ENCODE measurements at places on chromosomes 12 and 14.

GRCh38 chr14:59093902-59094301 is 94.6 kb upstream of the DAAM1 start:
- no peak for DNase-seq

DNA sequence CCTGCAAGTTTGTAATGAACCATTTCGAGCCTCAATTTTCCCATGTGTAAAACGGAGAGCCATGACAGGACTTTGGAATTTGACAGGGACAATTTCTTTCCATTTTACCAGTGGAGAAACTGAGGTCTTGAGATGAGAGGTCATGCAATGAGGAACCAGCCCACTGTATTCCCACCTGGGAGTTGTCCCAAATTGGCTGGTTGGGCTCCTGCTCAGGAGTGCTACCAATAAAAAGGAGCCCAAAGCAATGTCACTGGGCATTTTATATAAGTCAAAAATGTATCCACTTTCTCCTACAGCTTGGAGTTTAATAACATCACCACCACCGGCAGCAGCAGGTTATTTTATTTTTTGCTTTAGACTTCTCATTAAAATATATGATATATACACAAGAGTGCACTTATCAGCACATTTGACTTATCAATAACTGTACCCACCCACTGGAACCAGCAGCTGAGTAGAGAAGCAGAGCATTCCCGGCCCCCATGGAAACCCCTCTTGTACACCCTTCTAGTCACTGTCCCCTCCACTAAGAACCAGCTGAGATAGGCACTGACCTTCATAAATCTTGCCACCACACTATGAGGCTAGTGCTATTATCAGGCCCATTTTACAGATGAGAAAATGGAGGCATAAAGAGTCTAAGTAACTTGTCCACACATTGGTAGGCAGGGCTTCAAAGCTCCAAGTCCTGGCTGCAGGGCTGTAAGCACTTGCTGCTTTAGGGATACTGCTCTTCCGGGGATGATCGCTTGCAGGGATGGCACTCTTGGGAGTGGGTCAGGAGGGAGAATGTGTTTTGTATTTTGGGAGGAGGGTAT is 25.3 kb upstream of the RBM19 start:
- DNase-seq, result no peak

DNA sequence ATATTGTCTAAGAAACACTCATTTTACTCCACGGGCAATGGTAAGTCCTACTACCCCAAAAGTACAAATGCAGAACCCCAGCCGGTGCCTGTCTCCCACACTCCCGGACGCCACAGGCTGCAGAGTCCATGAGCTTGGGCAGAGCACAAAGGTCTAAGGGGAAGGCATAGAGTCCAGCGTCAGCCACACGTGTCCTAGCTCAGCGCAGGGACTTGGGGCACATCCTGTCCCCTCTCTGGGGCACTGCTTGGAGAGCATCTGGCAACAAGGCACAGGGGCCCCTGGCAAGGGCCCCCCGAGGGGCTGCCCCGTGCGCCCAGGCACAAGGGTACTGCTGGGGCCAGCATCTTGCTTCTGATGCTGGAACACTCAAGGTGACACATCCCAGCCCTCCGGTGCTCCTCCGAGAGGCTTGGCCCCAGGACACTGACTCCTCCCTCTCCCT is 58.4 kb downstream of the BCL11B start:
- no peak for DNase-seq

DNA sequence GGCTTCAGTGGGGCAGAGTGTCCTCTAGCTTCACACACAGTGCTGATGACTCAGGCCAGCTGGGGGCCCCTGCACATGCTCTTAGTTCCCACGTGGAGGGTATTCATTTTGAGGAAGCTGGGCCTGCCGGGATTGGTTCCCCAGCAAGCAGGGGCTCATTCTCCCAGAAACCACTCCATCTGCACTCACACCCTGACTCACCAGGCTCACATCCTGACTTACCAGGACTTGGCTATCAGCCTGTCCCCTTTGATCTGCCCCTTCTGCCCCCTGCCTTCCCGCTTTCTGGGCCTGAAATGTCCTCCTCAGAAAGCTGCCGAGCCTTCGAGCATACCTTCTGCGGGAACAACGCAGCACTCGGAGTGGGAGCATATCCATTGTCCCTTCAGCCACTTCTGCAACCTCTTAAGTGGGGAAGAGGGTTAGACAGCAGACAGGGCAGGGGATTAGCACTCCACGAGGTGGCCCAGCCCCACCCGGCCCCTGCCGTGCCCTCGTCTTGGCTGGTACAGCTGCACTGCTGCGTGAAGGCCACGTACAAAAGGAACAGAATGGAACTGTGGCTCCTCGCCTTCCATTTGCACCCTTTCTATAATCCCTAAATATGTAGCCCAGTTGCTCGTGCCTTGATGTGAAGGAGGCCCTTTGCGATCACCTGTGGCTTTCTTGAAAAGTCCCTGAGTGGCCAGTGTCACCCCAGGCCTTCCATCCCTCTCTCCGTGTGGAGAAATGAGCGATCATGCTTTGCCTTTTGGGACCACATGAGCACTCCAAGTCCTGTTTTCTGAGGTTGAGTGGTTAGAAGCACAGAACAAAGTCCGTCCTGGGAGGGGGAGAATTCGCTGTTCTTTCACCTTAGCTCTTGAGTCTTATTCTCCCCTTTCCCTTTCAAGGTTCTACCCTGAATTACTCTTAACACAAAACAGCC is 26.1 kb downstream of the TPCN1 start:
- peak; percentile 56 for DNase-seq

- DNase-seq, result no peak
Measured at GRCh38 chr14:100323942-100324307, 786 bp downstream of the SLC25A47 start.

DNA sequence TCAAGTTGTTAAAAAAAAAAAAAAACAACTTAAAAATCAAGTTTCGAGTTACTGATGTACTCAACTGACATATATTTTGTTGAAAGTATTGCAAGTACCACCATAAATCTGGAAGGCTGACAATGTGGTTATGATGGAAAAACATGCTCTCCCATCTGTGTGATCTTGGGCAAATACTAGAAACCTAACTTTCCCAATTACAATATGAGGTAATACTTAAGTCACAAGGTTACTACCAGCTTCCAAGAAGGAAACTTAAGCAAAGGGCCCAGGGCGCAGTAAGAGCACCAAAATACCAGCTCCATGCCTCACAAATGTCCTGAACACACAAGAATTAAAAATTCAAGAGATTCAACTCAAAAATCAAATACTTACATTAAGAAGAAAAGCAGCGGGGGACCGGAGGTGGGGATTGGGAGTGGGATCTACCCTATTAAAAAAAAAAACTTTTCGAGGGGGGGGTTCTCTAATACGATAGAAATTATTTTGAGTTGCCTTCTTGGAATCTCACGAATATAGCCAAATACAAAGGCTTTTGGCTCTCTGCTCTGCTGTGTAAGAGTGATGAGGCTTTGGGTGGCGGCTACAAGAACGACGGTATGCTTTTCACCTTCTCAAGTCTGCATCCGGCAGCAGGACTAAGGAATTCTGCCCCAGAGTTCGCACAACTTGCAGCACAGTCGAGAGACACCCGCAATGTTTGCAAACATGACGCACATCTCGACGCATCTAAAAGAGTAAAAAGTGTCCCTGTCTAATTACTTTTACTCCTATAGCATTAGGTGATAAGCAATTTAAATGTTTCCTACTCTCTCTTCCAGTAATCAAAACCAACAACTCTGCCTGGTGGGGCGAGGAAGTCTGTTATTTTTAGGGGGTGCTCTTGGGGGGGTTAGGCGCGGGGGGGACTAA is 1.1 kb downstream of the SAV1 start:
- peak; percentile 81 for DNase-seq

DNA sequence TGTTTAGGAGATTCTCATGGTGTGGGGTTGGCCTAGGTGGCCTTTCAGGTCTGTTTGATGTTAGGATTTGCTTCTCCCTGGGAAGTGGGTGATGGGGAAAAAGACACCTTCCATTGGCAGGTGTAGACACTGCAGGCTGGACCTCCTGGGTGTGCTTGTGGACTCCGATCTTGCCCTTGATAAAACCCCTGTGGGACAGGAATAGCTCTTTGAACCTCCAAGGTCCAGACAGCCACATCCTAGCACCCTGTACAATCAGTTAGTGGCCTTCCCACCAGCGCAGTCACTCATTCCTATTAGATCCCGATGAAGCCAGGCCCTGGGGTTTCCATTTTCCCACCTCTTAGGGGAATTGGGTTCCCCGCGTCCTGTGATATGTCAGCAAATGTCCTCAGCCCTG is 28.5 kb downstream of the MEG3 start:
- DNase-seq, result no peak

- peak; percentile 73 for DNase-seq
Measured at GRCh38 chr12:98416845-98417244, 98.5 kb upstream of the TMPO start.

DNA sequence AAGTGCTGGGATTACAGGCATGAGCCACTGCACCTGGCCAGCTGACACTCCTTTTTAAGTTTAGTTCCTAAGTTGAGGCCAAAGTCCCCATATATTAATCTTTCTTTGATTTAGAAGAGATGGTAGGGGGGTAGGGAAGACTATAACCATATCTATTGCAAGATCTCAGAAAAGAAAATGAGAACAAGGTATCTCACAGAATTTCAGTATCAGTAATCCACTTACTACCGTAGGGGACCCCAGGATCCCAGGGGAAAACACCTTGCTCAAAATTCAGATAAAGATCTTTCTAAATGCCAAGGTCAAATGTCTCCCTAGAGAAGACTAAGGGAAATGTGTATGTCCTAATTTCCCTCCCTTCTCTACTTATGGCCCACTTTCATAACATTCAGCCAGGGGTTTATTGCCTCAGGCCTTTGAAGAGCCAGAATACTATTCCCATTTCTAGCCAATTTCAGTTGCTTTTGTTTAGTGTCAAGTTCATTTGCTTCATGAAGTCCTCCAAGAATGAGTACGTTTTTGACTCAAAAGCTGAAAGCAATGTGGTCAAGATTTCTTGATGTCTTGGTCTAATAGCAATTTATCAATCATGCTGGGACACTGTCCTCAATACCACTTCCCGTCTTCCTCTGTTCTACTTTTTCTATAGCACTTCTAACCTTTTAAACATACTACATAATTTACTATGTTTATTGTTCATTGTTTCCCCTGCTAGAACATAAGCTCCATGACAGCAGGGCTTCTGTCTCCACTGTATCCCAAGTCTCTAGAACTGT is 86.3 kb downstream of the DCAF5 start:
- no peak for DNase-seq

DNA sequence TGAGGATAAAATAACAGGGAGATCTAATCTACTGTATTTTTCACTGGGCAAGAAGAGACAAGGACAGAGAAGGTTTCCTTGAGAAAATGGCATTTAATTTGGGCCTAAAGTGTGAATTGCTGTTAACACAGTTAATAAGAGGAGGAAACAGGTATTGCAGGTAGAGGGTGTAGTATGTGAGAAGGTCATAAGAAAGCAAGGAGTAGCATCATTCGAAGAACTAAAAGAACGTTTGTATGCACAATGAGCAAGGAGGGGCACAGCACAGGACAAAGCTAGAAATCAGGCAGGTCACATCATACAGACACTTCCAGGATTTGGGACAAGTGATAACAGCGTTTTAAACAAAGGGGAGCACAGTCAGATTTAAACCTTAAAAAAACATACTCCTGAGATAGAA is 85.1 kb upstream of the PLEKHA5 start:
- no peak for DNase-seq

GRCh38 chr12:106747973-106748436 is 26.5 kb upstream of the RIC8B start:
- DNase-seq, result no peak

DNA sequence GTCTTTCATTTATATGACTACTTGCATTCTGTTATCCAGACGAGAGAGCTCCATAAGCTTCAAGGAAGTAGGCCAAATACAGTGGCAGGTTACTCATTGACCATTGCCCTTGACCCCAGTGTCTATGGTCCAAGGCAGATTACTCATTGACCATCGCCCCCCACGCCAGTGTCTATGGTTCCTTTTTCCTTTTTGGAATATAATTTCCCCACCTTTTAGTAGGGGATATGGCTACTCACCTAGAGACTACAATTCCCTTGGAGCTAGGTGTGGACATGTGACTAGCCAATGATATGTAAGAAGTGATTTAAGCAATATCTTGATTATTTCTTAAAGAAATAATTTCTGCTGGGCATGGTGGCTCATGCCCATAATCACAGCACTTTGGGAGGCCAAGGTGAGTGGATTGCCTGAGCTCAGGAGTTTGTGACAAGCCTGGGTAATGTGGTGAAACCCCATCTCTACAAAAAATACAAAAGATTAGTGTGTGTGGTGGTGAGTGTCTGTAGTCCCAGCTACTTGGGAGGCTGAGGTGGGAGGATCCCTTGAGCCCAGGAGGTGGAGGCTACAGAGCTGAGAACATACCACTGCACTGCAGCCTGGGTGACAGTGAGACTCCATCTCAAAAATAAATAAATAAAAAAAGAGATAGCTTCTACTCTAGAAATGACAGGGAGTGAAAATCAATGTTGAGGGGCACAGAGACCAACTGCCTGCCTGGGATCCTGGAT is 32.6 kb downstream of the SIX4 start:
- no peak for DNase-seq

- peak; percentile 47 for DNase-seq
Measured at GRCh38 chr14:77965919-77966435, 166.1 kb downstream of the ADCK1 start.

GRCh38 chr12:71484272-71484905 is 44.8 kb downstream of the LGR5 start:
- no peak for DNase-seq

DNA sequence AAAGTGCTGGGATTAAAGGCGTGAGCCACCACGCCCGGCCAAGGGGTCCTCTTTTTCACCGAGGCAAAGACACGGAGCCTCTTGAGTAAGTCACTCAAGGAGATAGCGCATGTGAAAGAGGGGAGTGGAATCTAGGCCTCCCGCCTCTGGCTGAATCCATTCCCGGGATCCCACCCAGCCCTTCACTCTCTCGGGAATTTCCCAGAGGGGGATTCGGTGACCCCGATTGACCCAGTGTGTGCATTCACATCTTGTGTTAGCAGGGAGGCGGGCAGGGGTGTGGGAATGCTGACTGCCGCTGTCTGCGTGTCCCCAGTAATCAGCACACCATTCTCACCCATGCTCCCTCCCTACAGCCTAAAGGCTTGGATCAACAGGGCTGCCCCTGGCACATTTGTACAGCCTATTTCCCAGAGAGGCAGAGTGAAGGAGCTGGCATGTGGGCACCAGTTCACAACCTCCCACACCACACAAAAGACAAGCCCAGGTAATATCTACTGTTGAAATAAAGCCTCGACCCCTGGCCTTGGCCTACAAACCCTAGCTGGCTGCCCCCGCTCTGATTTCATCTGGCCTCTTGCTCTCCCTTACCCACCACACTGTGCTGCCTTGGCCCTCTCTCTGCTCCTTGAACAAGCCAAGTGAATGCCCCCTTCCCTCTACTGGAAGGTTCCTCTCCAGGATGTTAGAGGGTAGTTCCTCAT is 1.3 kb upstream of the LTBP2 start:
- DNase-seq, result no peak

- no peak for DNase-seq
Measured at GRCh38 chr12:1470051-1470450, 124.3 kb downstream of the FBXL14 start.

- no peak for DNase-seq
Measured at GRCh38 chr14:72952171-72952570, 25.9 kb downstream of the DCAF4 start.

GRCh38 chr14:86072116-86072894 is 542.4 kb downstream of the FLRT2 start:
- no peak for DNase-seq
